ENCODE measurements at places on chromosomes 7 and 10.

DNA sequence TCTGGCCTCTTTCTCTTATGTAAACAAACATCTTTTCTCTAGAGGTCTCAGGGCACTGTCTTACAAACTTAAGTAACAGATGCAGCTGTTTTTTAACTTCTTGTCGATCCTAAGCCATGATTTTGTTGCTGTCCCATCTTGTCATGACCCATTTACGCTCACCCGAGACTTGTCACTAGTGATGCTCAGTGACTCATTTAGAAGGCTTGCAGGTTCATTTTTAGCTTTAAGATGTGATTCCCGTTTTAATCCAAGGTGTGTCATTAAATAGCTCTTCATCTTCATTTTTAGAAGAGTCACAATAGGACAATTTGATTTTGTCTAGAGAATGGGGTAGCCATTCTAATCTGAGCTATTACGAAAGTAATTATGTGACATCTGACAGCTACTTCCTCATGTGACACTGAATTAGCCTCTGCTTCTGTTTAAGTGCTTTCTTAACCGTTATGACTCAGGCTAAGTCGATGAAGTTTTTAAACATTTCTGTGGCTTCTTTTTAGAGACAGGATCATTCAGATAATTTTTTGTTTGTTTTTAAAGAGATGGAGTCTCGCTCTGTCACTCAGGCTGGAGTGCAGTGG lies 42.7 kb downstream of the SPDYE5 start:
- H3K4me1 ChIP-seq = no peaks in the 10 kb centered on the region
- H3K4me3 ChIP-seq = no peak overlapping the region
- peak; percentile 21 for DNase-seq

DNA sequence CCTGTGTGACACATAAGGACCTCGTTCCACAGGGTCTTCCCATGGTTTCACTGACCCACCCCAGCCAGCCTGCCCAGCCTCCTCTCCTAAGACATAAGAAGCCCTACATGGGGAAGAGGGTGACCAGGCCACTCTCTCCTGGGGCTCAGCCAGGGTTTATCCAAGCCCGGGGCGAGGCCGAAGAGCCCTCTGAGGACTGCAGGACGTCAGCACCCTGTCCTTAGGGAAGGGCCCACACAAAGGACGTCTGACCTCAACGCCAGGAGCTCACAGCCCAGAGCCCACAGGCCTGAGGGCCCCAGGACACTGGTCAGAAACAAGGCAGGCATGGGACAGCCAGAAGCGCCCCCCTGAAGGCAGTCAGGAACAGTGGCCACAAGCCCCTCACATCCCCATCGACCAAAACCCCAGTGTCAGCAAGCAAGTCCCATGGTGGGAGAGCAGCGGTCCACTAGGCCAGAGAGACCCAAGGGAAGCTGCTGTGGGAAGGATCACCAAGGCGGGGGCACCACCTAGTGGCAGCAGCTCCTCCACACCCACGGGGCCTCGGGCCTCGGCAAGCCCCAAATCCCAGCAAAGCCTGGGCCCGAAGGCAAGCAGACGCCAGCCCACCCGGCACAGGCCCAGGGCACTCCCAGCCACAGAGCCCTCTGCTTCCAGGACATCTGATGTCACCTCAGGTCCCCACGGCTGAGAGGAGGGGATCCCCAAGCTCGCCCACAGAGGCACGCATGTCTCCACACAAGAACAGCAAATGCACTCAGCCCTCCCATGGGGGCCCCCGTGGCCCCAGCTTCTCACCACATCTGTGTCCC lies 23.4 kb downstream of the MAD1L1 start:
- DNase-seq = peak; percentile 74
- no peaks in the 10 kb centered on the region for H3K4me1 ChIP-seq
- H3K27me3 ChIP-seq = no peaks in the 10 kb centered on the region
- no peak overlapping the region for H3K27ac ChIP-seq

GRCh38 chr10:17109475-17110207 lies 20.0 kb downstream of the CUBN start:
- H3K36me3 ChIP-seq = no peaks in the 10 kb centered on the region
- H3K4me3 ChIP-seq = no peak overlapping the region
- no peak for DNase-seq
- no peaks in the 10 kb centered on the region for H3K27me3 ChIP-seq
- no peaks in the 10 kb centered on the region for H3K4me1 ChIP-seq

- no peak overlapping the region for H3K4me3 ChIP-seq
- no peak for DNase-seq
- H3K36me3 ChIP-seq = no peaks in the 10 kb centered on the region
Measured at GRCh38 chr10:131955591-131956340, 26.0 kb downstream of the BNIP3 start.

- DNase-seq = peak; percentile 38
- no peaks in the 10 kb centered on the region for H3K4me1 ChIP-seq
- no peaks in the 10 kb centered on the region for H3K27me3 ChIP-seq
- no peaks in the 10 kb centered on the region for H3K36me3 ChIP-seq
Measured at GRCh38 chr7:3482147-3482921, 181.3 kb downstream of the SDK1 start.

DNA sequence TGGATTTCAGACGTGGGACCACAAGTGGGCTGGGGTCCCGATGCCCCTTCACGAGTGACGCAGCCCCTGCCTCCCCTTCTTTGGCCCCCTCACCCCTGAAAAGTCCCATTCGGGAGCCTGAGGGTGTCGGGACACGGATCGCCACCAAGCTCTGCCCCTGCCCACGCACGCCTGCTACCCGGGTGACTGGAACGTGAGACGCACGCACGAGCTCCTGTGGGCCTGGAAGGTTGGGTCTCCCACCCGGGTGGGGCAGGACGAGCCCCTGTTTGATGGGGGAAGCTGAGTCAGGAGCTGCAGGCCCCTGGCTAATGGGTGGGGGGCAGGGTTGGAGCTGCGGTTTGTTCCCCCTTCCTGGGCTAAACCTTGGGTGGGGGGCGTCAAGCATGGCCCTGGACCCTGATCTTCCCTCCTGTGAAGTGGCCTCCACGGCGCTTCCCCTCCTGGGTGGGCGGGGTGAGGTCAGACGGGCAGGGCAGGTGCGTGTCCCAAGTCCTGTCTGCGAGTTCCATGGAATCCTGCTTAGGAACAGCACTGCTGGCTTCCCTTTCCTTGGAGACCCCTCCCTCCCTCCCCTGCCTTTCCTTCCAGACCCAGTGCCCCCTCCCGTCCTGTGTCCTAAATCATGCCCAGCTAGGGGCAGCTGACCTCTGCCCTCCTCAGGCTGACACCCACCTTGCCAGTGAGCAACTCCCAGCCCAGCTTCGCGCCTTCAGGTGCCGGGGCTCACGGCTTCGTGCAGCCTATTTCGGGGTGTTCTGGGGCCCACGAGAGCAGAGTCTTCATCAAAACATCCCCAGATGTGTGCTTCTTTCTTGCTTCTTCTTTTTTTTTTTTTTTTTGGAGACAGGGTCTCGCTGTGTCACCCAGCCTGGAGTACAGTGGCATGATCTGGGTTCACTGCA lies 5.3 kb upstream of the TMEM184A start:
- H3K27ac ChIP-seq = no peak overlapping the region
- H3K36me3 ChIP-seq = no peaks in the 10 kb centered on the region
- peaks cover 1% of the 10 kb centered on the region for H3K4me1 ChIP-seq
- no peak for DNase-seq
- H3K4me3 ChIP-seq = no peak overlapping the region
- no peaks in the 10 kb centered on the region for H3K27me3 ChIP-seq

DNA sequence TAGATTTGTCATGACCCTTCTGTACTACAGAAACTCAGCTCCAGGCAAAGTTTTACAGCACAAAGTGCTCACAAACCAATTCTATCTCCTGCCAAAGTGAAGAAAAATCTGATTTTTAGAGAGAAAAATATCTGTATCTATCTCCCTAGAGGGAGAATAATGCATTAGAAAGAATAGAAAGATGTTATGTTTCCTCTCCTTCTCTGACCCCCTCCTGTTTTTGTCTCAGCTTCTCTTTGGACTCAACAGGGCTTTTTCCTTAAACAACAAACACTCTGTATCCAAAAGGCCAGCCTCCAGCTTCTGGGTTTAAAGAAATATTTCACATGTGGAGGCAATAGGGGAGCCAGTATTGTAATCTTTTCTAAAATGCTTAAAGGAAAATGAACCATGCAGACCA lies 627.4 kb downstream of the REEP3 start:
- no peak overlapping the region for H3K4me3 ChIP-seq
- no peak overlapping the region for H3K27ac ChIP-seq
- DNase-seq = no peak
- H3K4me1 ChIP-seq = no peaks in the 10 kb centered on the region
- H3K27me3 ChIP-seq = no peaks in the 10 kb centered on the region

GRCh38 chr10:116286626-116287200 lies 13.7 kb upstream of the GFRA1 start:
- no peaks in the 10 kb centered on the region for H3K27me3 ChIP-seq
- H3K4me3 ChIP-seq = no peak overlapping the region
- no peak for DNase-seq
- no peaks in the 10 kb centered on the region for H3K4me1 ChIP-seq
- H3K27ac ChIP-seq = no peak overlapping the region

DNA sequence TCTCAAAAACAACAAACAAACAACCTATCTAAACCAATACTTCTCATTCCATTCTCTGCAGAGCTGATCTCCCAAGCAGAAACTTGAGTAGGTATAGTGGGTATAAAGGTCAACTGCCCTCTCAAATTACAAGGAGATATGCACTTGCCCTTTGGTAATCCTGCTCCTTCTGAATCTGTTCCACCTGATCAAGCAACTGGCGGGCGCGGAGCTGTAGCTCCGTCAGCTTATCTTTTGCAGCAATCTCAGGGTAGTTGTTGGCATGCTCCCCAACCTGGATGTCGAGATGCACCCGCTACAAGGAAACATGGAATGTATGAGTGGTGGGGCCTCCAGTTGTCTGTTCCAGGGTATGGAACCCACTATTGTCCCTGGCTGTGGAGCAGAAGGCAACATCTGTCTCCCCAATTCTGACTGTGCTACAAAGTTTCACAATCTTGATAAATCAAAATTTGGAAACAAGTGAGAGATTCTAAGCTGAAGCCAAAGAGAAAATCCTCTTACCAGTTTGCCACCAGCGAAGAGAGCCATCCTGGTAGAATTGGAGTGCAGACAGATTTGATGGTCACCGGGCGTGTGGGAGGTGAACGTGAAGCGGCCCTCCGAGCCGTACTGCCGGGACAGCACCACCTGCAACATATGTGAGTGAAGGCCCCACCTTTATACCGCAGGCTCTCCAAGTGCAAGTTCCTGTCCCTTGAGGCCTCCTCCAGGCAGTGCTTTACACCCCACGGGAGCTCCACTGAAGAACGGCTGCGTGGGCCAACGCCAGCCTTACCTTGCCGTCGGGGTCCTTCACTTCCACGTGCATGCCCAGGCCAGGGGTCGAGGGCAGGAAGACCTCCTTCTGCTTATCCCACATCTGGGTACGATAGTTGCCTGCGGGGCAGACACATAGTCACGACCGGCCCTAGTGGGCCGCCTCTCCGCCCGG lies 819 bp downstream of the TMED4 start:
- peak overlapping the region; percentile 97 for H3K27ac ChIP-seq
- peaks cover 37% of the 10 kb centered on the region for H3K36me3 ChIP-seq
- peaks cover 21% of the 10 kb centered on the region for H3K4me1 ChIP-seq
- no peak for DNase-seq

DNA sequence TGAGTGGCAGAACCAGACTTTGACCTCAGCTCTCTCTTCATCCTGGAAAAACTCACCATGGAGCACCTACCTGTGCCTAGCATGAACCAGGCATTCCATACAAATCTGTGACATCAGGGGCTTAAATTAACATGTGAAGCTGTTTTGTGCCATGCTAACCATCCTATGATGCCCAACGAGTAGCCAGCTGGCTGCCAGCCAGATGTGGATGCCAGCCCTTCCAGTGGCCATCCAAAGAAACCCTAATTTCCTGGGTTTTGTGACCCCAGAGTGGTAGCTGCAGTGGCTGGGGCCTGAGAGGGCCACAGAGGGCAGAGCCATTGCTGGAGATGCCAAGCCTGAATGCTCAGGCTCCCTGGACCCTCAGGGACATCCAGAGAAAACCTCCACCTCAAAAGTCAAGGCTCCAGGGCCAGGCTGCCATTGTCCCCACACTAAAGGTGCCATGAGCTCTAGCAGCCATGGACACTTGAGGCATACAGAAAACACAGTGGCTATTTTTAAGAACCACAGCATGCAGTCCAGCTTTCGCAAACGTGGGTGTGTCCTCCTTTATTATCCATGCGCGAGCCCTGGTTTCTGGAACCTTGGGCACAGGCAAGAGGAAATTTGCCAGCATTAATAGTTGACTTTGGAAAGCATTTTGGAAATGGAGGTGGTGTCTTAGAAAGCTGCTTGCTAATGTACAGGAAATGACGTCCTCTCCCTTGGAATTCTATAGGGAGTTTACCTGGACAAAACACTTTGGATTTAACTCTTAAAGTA lies 6.0 kb downstream of the CPXM2 start:
- no peaks in the 10 kb centered on the region for H3K4me1 ChIP-seq
- no peak overlapping the region for H3K27ac ChIP-seq
- no peak for DNase-seq

- H3K4me3 ChIP-seq = no peak overlapping the region
- no peak overlapping the region for H3K27ac ChIP-seq
- no peak for DNase-seq
- no peaks in the 10 kb centered on the region for H3K27me3 ChIP-seq
- no peaks in the 10 kb centered on the region for H3K4me1 ChIP-seq
- H3K36me3 ChIP-seq = peaks cover 5% of the 10 kb centered on the region
Measured at GRCh38 chr7:130013241-130013640, 37.9 kb downstream of the ZC3HC1 start.

GRCh38 chr7:110964775-110965174 lies 126.2 kb upstream of the LRRN3 start:
- no peak for DNase-seq
- no peaks in the 10 kb centered on the region for H3K4me1 ChIP-seq
- no peak overlapping the region for H3K27ac ChIP-seq
- H3K27me3 ChIP-seq = no peaks in the 10 kb centered on the region
- no peaks in the 10 kb centered on the region for H3K36me3 ChIP-seq

DNA sequence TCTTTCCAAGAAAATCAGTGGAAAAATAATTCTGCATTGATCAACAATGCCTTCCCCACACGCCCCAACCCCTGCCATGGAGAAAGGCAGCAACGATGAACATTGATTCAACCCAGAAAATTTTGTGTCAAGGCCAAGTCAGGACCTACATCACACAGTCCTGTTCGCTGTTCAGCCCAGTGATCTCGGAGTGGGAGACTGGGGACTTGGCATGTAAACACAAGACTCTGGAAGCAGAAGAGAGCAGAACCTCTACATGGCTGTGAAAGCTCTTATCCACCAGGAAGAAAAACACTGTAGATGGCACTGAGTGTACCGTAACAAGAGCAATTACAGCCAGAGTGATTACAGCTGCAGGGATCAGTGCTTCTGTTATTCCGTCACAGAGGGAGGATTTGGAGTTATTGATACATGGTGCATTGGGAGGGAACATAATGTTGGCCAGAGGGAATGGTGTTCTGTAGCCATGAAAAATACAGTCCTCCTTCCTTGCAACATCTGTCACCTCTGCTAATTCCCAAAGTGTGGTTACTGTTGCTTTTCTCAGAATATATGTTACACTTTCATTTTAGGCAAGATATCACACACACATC lies 136.6 kb downstream of the IQUB start:
- no peak for DNase-seq
- H3K27ac ChIP-seq = no peak overlapping the region
- no peak overlapping the region for H3K4me3 ChIP-seq
- no peaks in the 10 kb centered on the region for H3K27me3 ChIP-seq
- no peaks in the 10 kb centered on the region for H3K4me1 ChIP-seq
